T-helper 1 cell (primary cell): ENCODE measurements at places on chromosomes 13 and 19.
A peak's percentile ranks its signal among the peaks of the same experiment; 100 is the strongest.

- DNase-seq, result no peak
Measured at GRCh38 chr13:26605845-26606244, 48.4 kb downstream of the WASF3 start.

DNA sequence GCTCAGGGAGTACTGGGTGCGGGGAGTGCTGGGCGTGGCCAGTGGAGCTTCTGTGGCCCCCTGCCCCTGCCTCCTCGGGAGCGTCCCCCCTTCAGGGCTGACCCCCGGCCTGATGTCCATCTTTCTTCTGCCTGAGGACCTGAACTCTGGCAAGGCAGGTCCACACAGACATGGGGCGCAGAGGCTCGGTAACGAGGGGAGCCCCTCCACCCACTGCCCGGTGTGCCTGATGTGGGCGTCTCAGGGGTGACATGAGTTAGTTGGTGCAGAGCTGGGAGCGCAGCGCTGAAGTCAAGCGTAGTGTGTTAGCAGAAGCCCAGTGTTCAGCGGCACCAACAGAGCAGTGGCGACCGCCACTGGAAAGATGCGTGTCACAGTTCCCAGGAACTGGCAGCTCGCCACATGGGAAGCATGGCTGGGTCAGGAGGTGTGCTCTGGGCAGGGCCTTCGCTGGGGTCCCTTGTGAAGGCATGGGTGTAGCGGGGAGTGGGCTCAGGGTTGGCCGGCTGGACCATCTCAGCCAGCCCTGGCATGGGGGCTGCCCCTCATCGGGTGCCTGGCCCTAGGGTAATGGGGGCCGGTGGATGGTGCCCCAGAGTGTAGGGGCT is 11.5 kb downstream of the THOP1 start:
- no peak for DNase-seq

DNA sequence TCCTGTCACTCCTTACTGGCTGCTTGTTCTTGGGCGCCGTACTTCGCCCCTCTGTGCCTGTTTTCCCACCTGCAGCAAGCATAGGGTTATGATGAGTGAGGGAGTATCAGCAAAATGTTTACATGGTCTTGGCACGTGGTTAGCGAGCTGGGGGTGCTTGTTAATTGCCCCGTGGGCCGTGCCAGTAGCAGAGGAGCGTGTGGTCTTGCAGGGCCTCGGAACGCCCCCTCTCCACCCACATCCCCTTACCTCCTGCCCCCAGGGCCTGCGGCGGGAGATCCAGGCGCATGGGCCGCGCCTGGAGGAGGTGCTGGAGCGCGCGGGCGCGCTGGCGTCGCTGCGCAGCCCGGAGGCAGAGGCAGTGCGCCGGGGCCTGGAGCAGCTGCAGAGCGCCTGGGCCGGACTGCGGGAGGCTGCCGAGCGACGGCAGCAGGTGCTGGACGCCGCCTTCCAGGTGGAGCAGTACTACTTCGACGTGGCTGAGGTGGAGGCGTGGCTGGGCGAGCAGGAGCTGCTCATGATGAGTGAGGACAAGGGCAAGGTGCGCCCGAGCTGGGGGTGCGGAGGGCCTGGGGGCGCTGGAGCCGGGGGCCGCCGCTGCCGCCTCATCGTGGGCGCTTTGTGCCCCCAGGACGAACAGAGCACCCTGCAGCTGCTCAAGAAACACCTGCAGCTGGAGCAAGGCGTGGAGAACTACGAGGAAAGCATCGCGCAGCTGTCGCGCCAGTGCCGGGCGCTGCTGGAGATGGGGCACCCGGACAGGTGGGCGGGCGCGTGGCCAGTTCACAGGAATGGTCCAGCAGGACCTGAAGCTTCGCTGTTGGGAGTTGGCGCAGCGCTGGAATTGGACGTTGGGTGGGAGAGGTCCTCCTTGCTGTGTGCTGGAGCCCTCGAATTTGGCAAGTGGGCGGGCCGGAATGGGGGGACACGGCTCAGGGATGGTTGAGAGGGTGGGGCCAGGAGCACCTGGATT is 22.5 kb upstream of the SHKBP1 start:
- no peak for DNase-seq

DNA sequence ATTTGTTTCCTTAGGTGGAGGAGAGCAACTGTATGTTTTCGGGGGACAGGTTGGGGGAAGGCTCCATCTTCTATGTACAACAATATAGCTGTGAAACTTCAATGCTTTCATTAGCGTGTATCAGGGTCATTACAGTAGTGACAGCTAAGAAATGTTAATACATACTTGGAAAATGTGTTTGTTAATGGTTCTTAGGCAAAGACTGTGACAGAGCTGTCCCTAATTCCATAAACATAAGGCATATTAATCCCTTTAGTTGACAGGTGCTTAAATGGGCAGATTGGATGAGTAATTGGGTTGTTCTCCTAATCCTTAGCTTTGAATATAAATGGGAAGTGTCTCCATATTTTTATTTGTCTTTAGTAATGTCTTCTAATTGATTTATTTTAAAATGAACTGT is 313.7 kb downstream of the HS6ST3 start:
- no peak for DNase-seq

DNA sequence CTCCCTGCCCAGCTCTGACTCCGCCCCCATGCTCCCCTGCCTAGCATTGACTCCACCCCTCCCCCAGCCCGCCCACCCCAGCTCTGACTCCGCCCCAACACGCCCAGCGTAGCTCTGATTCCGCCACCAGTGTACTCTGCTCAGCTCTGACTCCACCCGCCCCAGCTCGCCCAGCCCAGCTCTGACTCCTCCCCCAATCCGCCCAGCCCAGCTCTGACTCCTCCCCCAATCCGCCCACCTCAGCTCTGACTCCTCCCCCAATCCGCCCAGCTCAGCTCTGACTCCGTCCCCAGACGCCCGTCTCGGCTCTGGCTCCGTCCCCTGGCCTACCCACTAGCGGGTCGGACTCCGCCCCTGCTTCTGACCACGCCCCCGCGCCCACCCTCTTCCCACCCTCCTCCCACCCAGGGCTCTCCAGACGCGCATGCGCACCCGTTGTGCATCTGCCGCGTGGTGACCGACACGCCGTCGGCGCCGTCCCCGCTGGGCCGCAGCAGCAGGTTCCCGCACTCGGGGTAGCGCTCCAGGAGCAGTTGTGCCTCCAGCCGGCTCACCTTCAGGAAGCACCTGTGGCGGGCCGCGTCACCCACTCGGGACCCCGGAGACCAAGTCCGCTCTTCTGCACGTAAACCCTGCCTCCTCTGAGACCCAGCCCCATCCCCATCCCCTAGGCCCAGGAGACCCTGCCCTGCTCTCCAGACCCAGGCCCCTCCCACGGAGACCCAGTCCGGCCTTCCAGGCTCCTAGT is 10.2 kb downstream of the STAP2 start:
- peak; percentile 97 for DNase-seq

GRCh38 chr13:84127597-84128128 is 245.4 kb upstream of the SLITRK1 start:
- DNase-seq, result no peak

DNA sequence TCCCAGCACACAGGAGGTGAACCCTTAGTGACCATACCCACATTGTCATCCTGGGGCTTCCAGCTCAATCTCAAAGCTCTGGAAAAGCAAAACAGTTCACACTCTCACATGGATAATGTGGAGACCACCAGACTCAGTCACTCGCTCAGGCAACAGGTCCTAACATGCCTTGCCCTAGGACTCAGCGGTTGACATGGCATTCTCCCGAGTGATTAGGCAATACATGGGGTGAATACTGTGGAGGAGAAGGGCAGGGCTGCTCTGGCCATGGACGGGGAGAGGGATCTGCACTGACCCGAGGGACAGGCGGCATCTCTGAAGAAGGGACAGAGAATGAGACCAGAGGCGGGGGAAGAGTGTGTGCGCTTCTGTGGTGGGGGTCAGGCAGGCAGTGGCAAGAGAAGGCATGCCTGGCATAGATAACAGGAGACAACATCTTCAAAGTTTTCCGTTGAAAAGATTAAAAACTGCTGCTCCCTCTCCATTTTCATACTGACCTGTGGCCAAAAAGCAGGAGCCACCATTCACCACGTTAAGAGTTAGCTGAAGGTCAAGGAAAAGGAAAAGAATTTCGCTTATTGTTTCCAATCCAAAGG is 44.5 kb upstream of the EPHX3 start:
- no peak for DNase-seq

GRCh38 chr13:35191883-35192282 is 249.8 kb downstream of the NBEA start:
- DNase-seq, result no peak

DNA sequence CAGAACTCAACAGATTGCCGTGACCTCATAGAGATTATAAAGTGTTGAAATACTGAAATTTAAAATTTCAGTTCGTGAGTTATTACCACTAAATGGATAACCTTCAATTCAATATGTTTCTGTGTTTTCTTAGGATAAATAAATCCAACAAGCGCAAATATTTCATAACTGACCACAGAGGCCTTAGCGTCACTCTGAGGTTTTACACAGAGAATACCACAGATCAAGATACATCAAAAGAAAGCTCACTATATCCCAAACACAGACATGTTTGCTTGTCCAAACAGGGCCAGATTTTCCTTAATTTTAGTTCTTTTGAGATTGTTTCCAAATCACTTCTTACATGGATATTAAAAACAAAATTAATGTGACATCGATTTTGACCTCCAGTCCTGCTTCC is 235.8 kb downstream of the EFNB2 start:
- no peak for DNase-seq

DNA sequence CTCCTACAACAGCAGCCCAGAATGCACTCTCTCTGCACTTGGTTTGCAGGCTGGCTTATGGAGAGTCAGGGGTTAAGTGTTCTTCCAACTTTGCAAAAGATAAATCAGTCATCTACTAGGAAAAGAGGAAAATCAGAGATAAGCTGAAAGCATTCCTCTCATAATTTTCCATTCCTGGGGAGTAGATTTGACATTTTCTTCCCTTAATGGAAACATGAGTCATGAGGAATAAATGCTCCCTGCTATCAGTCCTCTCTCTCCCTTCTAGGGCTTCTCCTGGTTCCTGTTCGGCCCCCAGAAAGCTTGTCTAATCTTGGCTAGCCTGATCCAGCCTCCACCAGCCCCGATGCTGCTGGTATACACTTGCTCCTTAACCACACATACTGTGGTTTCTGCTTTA is 28.4 kb upstream of the ENOX1 start:
- no peak for DNase-seq
